ENCODE measurements at places on chromosomes 7 and 10.

- no peak for DNase-seq
Measured at GRCh38 chr10:126969310-126969709, 64.1 kb downstream of the DOCK1 start.

GRCh38 chr7:91140286-91140685, 123.9 kb upstream of the FZD1 start:
- DNase-seq: no peak

DNA sequence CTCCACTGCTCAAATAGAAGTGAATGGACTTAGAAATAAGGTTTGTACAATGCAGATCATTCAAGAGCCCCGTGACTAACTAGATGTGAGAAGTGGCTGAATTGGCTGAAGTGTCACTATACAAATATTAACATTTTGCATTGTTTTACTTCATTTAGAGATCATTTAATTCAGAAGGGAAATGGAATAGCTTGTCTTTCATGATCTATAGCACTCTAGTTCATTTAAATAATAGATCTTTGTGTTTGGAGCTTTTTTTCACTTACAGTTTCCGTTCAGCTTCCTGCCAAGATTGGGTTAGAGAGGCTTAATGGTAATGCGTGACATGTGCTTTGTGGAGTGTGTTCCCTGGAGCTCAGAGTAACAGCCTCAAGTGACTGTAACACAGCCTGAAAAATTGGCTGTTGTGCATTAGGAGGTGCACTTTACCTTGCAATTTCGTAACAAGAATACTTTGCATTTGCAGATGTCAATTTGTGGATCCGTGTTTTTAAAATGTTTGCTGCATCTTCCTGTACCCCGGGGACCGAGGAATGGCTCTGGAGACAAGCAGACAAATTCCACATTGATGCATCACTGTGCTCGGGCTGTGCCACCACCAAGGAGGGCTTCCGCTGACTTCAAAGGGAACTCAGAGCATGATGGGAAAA, 170.3 kb downstream of the NRP1 start:
- DNase-seq: no peak

DNA sequence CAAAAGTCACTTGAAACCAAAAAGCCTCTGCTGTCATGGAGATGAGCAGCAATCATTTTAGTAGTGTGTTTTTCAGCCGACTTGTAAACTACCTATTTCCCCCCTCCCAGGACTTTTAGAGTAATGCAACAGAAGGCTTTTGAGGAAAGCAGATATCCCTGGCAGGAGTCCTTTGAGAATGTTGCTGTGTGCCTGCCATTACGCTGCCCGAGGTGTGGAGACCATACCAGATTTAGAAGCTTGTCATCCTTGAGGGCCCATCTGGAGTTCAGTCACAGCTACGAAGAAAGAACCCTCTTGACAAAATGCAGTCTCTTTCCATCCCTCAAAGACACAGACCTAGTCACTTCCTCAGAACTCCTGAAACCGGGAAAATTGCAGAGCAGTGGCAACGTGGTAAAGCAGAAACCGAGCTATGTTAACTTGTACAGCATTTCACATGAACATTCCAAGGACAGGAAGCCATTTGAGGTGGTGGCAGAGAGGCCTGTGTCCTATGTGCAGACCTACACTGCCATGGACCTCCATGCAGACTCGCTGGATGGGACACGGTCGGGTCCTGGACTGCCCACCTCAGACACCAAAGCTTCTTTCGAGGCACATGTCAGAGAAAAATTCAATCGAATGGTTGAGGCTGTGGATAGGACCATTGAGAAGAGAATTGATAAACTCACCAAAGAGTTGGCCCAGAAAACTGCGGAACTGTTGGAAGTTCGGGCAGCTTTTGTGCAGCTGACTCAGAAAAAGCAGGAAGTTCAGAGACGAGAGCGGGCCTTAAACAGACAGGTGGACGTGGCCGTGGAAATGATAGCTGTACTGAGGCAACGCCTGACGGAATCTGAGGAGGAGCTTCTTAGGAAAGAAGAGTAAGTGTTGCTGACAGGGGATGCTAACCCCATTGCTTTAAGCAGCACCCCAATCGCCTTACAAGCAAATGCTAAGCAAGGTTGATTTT, 2.2 kb downstream of the ZNF365 start:
- no peak for DNase-seq

DNA sequence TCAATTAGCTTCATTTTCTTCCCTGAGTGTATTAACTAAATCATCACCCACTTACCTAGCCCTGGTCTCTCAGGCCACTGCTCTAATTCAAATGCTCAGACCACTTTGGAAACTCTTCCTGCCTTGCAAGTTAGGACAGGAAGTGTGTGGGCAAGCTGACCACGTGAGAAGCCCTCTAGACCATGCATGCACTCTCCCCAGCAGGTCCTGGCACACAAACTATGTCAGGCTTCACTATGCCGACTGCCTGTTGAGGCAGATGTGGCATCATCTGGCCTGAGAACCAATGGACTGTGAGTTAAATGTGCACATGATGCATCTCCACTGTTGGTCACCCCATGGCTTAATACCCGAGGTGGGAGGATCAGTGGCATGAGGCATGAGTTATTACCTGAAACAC, 439.6 kb downstream of the GRID1 start:
- DNase-seq: no peak

GRCh38 chr10:104515678-104516199, 125.4 kb upstream of the SORCS3 start:
- DNase-seq: no peak

- no peak for DNase-seq
Measured at GRCh38 chr7:7220821-7221220, 38.5 kb downstream of the C1GALT1 start.

DNA sequence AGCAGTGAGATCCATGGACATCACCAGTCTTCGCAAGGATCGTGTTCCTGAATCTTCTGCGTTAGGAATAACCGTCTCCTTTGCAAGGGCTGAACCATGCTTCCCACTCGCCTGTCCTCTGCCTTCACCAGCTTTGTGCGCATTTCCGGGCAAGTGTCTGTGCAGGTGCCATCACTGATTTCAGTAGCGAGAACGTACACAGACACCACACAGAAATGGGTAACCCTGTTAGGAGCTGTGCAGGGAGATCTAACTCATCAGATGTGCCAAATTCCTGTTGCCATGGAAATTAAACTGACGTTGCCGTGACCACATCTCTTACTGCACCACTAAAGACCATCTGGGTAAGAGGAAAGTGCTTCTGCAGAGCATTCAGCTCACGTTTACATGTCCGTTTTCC, 146.3 kb downstream of the DIP2C start:
- DNase-seq: no peak

DNA sequence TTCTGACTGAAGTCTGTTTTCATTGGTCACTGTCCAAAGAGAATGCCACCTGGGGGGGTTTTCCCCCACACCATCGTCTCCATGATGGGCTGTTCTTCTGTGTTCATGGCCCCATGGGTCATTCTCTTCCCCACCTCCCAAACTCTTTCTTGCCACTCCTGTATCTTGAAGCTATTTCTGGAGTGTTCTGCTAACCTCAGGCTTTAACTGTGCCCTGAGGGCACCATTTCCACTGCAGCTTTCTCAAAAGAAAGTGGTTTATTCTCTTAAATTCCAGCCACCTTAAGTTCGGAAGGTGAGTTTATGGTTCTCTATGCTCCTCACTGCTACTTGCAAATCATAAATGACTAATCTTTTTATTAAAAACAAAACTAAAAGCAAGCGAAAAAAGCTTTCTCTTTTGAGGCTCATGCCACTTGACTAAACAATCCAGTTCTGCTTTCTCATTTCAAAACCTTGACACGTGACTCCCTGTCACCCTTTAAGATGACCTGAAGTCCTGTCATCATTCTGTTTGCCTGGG, 7.4 kb upstream of the APBB1IP start:
- no peak for DNase-seq

DNA sequence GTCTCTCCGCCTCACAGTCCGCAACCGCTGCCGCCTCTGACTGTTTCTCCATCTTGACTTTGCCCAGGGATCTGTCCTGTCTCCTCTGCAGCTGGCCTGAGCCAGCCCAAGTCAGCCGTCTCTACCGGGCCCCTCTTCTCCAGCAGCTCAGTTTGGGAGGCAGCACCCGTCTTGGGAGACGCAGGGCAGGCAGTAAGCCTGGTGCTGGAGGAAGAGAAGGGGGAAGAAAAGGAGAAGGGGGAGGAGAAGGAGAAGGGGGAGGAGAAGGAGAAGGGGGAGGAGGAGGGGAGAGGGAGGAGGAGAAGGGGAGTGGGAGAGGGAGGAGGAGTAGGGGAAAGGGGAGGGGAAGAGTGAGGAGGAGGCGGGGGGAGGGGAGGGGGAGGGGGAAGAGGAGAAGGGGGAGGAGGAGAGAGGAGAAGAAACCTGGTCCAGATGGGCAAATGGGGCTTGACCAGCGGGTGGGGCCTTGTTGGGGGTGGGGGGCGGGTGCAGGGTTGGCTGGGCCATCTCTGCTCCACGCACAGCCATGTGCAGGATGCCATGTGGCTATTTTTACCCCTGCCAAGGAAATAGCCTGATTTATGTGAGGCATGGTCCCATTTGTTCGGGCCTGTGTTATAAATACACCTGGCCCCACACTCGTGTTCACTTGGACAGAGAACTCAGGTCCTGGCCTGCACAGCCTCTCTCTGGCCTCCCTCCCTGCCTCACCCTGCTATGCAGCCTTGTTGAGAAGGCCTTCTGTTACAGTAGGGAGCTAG, 35.9 kb upstream of the FZD9 start:
- DNase-seq: no peak

Data from activated CD8-positive, alpha-beta memory T cell treated with anti-CD3 and anti-CD28 coated beads for 1 hour (primary cell).